ENCODE measurements at places on chromosomes 2 and 18.

DNA sequence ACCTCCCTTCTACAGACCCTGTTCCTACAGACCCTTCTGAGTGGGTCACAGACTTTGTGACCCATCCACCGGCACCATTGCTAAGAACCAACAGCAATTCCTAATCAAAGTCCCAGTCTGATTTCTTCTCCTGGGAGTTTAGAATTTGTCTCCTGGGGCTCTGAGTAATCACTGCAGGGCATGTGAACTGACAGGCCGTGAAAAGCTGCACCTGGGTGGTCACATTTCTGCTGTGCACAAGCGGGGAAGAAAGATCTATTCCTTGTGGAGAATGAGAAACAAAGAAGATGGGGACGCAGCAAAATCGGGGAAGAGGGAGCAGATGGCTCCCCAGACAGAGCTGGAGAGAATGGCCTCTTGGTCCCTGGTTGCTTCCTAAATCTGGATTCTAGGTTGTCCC lies 151.0 kb downstream of the ARL4C start:
- DNase-seq, result no peak

GRCh38 chr2:32482471-32482870 lies 125.6 kb downstream of the BIRC6 start:
- DNase-seq, result no peak

DNA sequence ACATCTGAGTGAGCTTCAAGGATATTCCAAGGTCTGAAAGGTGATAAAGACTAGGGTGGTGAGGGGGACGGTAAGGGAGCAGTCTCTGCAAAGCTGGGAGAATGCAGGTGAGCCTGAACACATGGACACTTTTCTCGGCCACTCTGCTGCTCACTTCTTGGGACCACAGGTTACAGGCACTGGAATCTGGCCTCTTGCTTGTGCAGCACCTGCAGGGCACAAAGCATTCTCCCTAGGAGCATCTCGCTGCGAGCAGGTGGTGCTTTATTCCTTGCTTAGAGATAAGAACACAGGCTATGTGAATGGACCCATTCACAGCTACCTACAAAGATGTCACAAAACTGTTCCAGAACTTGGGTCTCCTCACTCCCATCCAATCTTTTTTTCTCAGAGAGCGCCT lies 153.2 kb downstream of the DDX1 start:
- DNase-seq, result no peak

- DNase-seq, result no peak
Measured at GRCh38 chr18:79200546-79201268, 131.5 kb downstream of the ATP9B start.

- DNase-seq, result peak; percentile 31
Measured at GRCh38 chr2:38465789-38466127, 88.7 kb upstream of the ATL2 start.

DNA sequence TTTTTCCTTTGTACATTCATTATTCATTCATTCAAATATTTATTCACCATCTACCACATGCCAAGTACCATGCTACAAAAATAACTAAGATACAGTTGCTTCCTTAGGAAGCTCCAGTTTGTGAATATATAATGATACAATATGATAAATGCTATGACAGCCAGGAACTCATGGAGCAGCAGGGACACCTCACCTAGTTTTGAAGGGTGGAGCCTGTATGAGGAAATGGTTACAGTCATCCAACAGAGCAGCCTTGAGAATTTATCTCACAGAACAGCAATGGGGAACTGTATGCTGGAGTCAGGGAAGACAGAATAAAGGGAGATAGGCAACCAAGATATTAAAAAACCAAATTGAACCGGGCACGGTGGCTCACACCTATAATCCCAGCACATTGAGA lies 124.0 kb downstream of the OSBPL1A start:
- DNase-seq, result no peak

DNA sequence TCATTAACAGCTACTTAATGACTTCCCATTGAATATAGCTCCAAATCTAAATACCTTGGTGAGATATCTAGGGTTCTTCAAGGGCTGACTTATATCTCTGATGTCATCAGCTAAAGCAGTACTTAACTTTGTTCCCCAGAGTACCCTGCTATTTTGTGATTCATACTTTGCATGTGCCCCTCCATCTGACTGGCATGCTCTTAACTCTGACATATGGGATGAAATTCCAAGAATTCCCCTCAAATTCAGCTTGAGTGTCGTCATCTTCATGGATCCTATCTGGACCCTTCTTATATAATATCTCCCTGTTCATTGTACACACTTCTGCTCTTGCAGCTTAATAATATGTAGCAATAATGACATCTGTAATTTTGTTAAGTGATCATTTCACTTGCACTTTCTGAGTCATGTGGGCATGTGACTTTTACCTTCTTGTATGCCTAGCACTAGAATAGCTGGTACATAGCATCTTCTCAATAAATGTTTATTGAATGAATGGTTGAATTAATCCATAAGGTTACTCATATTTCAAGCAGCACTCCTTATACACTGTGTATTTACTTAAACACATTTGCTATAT lies 172.9 kb downstream of the WDR7 start:
- DNase-seq, result no peak

DNA sequence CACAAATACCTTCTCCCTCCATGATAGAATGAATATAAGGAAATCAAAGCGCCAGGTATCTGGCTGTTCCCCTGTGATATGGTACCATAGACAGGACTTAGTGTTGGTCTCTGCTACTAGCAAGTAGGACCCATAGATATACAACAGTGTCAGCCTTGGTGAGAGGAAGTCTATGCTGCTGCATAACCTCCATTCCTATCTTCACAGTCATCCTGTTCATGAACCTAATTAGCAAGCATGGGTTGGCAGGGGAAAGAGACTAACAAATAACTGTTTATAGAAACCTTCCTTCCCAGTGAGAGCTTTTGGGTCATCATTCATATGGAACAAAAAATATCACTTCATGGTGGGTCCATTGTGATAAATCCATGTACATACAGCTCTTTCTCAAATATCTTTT lies 188.9 kb upstream of the FAM98A start:
- no peak for DNase-seq

Measured in activated naive CD4-positive, alpha-beta T cell treated with anti-CD3 and anti-CD28 coated beads for 36 hours (primary cell).